Stimulated activated CD4-positive, alpha-beta T cell treated with anti-CD3 and anti-CD28 coated beads, Interleukin-1b, Interleukin-23, amount 100 ng/mL, for 1 hour (primary cell): ENCODE measurements at places on chromosomes 3 and 15.

- no peak for DNase-seq
Observed at GRCh38 chr15:42329992-42330391, 29.3 kb upstream of the CAPN3 start.

- no peak for DNase-seq
Observed at GRCh38 chr3:51712511-51712931, 5.7 kb downstream of the GRM2 start.

GRCh38 chr3:53509494-53509893, 15.1 kb downstream of the CACNA1D start:
- DNase-seq = no peak

DNA sequence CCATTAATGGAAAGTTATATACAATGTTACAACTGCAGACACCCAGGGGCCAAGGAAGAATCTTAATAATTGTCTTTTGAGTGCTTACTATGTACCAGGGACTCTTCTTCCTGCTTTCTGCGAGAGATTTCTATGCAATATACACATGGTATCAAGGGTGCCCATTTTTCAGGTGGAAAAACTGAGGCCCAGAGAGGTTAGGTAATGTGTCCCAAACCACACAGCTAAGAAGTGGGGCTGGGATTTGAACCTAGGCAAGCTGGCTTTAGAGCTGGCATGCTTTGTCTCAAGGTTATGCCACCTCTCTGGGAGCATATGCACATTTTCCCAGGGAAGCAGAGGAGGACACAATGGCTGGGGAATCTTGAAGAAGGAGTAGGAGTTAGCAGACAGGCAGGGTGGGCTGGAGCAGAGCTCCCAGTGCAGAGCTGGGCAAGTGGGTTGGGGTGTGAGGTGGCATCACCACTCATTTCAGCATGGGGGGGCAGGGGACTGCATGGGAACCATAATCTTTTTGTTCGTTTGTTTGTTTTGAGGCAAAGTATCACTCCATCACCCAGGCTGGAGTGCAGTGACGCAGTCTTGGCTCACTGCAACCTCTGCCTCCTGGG, 339.8 kb upstream of the LRRFIP2 start:
- no peak for DNase-seq

GRCh38 chr3:174439331-174440252, 419.5 kb upstream of the NAALADL2 start:
- DNase-seq = no peak

- no peak for DNase-seq
Observed at GRCh38 chr15:74798388-74799254, 14.0 kb upstream of the LMAN1L start.
